ENCODE measurements at places on chromosomes 5 and 9.

- no peak for DNase-seq
Observed at GRCh38 chr9:27495480-27496134, 28.5 kb upstream of the IFNK start.

DNA sequence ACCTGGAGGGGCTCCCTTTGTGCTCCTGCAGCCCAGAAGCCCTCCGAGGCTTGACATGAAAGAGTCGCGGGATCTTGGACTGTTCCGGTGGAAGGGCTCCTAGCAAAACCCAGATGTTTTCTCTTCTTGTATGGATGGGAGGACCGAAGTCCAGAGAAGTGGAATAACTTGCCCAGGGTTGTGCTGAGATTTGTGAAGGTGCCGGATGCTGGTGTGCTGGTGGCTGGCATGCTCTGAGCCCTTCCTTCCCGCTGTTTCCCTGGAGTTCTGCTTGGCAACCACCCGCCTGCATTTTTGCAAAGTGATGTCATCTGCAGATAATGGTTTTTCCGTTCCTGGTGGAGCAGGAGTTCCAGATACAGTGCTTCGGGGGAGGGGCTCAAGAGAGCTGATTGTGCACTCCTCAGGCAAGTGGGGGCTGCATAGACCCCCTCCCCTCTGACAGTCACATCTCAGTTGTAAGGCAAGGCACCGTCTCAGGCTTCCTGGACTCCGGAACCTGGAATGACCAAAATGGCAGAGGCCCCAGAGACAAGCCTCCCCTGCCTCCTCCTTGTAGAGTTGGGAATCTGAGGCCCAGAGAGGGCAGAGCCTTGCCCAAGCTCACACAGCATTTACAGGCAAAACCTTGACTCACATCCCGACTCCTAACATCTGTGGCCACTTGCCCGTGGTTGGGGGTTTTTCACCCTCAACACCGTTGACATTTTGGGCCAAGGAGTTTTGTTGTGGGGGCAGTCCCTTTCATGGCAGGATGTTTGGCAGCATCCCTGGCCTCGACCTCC, 157.0 kb downstream of the RGS3 start:
- peak; percentile 81 for DNase-seq

GRCh38 chr9:135050072-135050990, 37.1 kb upstream of the OLFM1 start:
- no peak for DNase-seq

GRCh38 chr9:2132484-2133082, 117.4 kb downstream of the SMARCA2 start:
- no peak for DNase-seq

DNA sequence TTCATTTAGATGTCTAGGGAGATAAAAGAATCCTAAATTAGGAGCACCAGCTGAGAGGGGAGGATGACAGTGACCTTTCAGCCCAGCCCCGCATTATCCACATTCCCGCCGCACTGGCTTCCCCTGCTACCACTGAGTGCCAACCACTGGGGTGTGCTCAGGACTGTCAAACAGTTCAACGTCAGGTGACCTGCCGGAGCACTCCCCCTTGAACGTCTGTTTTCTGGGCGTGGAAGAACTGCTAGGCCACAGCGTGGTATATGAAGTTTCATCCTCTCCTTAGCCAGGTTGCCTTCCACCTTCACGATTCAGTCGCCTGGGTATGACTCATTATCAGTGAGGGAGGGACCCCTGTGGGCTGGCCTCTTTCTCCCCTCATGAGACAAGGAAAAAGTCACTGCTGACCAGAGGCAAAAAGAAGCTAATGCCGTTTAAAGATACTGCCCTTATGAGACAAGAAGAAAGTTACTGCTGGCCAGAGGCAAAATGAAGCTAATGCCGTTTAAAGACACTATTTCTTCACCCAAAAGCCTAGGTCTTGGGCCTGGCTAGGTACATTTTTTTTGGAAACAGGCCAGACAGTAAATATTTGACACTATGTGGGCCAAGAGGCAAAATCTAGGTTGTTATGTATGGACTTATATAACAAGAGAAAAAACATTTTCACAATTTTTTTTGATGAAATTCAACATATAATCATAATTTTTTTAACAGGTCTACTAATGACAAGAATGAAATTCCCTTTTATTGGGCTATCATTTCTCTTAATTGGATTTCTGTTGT, 4.6 kb downstream of the NMRK1 start:
- DNase-seq, result no peak

GRCh38 chr9:90880066-90880465, 78.4 kb downstream of the SYK start:
- DNase-seq, result no peak

All from amniotic stem cell (primary cell).